Upper lobe of left lung (tissue), 6 donors: ENCODE measurements at places on chromosomes 5 and 9. TPM values are rescaled to one million over a fixed set of nuclear protein-coding genes. Genes with fewer than 3 reads are reported as not detected.

DNA sequence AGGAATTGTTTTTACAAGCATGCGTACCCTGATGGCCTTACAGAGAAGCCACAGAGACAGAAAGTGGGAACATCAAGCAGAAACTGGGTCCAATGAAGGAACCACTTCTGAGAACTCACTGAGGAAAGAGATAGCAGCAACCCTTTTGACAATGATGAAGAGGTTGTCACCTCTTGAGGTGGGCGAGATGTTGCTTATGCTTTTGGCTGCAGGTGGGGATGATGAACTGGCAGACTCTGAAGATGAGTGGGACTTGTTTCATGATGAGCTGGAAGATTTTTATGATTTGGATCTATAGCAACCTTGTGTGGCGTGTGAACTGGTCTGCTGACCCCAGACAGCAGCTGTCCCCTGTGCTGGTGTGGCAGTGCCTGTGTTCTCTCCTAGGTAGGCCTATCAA, 50.9 kb downstream of the ZNF510 start:
- no peak for DNase-seq

Gene SPINK13
- total RNA-seq = not detected

Gene GBGT1
- 9.1 TPM for total RNA-seq

DNA sequence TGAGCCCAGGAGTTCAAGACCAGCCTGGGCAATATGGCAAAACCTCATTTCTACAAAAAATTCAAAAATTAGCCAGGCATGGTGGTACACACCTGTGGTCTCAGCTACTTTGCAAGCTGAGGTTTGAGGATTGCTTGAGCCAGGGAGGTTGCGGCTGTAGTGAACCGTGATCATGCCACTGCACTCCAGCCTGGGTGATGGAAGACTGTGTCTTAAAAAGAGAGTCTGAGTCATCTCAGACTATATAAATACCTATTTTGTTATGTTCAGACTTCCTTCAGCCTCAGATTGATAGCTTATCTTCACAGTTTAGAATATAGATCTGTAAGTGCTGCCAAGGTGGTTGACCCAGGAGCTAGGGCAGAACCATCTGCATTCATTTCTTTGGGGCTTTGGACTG, 1.6 kb upstream of the PAIP2 start:
- no peak for DNase-seq

Gene SLC34A1
- not detected for total RNA-seq

DNA sequence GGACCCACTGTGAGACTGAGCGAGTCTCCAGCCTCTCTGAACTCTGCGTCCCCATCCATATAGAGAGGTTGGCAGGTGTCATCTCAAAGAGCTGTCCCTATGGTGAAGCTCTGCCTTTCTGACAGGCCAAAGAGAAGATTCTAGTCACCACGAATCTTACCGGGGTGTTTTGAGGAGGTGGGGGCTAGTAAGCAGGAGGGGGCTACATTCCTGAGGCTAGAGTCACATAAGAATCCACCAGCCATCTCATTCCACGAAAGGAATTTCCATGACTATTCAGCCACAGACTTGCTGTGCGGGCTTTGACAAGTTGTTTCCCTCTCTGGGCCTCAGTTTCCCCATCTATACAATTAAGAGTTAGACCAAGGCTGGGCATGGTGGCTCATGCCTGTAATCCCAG, 16.3 kb downstream of the PDGFRB start:
- no peak for DNase-seq

GRCh38 chr5:107640568-107640967, 30.2 kb downstream of the EFNA5 start:
- DNase-seq = no peak

DNA sequence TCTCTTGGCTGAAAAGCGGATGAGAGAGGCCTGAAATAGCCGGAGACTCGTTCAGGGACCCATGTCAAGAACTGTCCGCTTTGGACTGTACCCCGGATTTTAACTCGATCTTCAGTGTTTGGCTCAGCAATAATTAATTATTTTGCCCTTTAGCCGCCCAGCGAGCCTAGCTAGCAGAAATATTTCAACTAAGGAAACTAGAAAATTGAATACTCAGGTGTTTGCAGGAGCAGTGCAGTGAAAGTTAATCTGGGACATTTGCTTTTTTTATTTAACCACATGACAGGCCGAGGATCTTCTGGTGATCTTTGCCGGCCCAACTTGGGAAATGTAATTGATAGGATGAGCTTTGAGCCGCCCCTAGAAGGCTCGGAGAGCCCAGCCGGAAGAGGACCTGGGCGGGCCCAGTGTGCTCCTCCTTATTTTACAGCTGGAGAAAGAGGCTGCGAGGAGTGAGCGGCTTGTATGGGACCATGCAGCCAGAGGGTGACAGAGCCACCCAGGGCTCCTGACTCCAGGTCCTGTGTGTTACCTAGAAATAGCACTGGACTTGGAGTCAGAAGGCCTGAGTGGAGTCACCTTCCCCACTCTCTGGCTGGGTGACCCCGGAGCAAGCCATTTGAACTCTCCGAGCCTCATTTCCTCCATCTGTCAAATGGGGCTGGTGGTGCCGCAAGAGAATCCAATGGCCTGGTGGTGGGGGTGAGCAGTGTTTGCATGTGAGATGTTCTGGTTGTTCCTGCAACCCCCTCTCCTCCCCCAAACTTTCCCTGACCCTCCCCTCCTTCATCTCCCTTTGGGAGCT, 2.4 kb downstream of the PPARGC1B start:
- no peak for DNase-seq

Gene ANKRD31
- total RNA-seq = under 0.01 TPM

DNA sequence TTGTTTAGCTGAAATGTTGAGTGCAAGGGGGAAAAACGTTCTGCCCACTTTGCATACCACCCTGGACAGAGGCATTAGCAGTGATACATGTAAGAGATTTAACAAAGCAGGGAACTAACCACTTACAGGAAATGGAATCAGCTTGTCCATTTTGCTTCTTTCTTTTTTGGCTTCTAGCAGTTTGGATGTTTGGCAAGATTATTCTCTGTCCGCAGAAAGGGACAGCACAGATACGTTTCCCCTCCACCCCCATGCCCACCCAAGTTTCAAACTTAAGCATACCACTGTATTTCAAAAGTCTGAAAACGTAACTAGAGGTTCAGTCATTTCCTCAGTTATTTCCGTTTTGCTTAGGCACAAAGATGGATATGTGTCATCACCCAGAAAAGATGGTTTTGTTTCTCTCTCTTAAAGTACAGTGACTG, 118.4 kb downstream of the GDNF start:
- no peak for DNase-seq

Gene NME5
- total RNA-seq = 22.8 TPM

GRCh38 chr5:96037128-96037527, 75.5 kb upstream of the ELL2 start:
- no peak for DNase-seq

Gene DPH7
- total RNA-seq = 36.2 TPM

DNA sequence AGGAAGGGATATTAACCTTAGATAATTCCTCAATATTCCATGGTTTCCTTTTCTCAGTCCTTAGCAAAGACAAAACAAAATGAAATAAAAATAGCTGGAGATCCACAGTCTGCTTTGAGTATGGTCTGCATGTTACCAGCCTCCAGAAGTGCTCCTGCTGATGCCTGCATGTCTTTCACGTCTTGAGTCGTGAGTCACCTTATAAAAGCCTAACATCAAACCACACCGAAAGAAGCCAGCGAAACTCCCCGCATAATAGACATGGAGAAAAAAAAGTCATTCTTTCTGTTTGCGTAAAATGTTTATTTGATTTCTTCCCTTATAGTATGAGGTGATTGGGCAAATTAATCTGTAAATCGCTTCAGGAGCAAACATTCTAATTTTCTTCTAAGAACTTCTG, 380.5 kb downstream of the SLCO4C1 start:
- no peak for DNase-seq

GRCh38 chr9:11686733-11687132, 1006.5 kb upstream of the TYRP1 start:
- no peak for DNase-seq

Gene WWC1
- 80.7 TPM for total RNA-seq

DNA sequence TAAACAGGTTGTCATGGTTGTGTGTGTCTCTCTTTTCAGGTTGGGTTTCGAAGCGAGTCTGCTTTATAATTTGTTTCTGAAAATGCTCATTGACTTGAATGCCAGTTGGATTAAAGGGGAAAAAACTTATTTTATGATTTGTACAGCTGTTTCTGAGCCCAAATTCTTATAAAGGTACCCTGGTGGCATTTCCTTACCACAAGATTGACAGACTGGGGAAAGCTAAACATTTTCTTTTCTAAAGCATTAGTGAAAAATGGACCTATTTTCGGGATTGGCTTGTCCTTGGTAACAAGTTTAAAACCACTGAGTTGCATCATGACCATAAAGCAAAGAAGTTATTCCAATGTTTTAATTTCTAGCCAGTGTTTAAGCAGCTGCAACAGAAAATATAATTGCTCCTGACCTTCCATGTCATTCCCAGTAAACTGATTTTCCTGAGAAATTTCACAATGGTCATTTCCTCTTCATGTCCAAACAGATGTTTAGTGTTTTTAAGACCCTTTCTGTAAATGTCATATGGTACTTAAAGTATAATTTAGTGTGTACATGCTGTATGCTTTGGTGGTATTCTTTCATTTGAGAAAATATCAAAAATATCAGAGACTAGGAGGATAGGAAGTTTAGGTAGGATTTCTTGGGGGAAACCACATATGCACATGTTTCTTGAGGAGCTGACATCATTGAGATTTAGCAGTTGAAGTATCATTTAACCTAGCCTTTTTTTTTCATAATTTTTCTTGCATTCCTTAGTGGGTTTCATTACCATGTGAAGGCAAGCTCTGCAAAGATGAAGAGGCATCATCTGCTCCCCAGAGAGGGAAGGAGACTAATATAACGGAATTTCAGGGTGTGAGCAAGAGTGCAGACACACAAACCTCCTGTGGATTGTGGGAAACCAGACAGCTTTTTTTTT, 667.1 kb upstream of the RGMB start:
- DNase-seq = no peak

DNA sequence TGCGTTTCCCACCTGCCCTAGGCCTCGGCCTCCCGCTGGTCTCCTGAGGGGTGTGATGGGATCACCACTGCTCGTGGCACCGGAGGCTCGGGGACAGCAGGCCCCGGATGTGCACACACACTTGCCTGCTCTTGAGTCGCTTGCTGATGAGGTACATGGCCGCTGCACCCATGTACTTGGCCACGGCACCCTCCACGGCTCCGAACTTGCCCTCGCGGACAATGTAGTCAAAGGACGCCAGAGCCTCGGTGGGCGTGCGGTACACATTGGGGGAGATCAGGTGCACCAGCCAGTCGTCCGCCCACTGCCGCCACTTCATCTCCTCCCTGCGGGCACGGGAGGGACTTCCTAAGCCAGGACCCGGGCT, 4.7 kb downstream of the PTGES2 start:
- DNase-seq = peak; percentile 74

GRCh38 chr9:130422546-130422945, 22.2 kb upstream of the ASS1 start:
- DNase-seq = no peak

Gene AQP3
- 196 TPM for total RNA-seq

- DNase-seq = no peak
Measured at GRCh38 chr9:19498015-19498414, 89.2 kb downstream of the ACER2 start.

Gene PDCD1LG2
- 6.7 TPM for total RNA-seq

DNA sequence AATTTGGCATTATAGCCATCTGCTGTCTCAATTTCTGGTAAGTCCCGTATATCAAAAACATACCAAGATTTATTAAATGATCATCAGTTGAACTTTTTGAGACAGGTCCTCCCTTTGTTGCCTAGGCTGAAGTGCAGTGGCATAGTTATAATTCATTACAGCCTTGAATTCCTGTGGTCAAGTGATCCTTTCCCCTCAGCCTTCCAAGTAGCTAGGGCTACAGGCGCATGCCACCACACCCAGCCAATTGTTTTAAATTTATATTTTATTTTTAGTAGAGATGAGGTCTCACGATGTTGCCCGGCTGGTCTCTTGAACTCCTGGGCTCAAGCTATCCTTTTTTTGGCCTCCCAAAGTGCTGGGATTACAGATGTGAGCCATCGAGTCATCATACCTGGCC, 418.9 kb downstream of the ARHGEF28 start:
- DNase-seq = no peak

DNA sequence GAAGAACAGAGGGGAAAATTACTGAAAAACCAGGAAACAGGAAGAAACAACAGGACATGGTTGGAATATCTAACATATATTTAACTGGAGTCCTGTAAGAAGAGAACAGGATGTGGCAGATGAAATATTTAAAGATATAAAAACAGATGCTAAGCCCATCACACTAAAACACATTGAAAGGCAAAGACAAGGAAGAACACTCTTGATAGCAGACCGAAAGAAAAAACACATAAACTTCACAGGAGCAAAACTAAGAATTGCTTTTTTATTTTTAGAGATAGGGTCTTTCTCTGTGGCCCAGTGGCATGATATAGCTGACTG, 324.4 kb upstream of the ARRDC3 start:
- no peak for DNase-seq

Gene C6
- 23.6 TPM for total RNA-seq
